ENCODE measurements at places on chromosomes 4 and X. TPM values are rescaled to one million over a fixed set of nuclear protein-coding genes. Genes with fewer than 3 reads are reported as not detected.

DNA sequence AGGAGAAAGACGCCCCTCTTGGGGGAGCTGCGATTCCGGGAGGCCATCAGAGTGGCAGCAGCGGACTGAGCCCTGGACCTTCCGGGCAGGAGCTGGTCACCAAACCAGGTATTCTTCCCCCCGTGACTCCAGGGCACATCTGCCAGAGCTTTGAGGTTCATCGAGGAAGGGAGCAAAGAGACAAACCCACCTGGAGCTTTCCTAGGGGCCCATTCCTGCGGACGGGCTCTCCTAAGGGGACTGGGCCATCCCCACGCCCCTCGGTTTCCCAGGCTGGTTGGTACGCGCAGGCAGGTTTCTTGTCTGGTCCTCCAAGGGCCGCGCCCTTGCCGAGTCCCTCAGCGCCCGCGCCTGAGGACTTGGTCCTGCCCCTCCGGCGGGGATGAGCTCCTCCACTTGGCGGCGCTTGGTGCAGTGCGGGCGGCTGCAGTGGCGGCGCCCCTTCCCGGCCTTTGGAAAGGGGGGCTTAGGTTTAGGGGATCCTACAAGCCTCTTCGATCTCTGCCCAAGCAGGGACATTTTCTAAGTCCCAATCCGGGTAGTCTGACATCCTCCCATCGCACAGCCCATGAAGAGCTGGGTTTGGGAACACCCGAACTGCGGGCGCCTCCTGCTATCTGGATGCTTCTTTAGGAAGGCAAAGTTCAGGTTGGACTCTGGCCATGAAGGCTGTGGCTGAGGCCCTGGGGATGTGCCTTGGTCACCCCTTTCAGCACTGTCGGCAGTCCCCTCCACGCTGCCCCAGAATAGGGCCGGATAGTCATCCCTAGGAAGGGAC, 538 bp downstream of the STBD1 start:
- ATAC-seq: peak; percentile 61

DNA sequence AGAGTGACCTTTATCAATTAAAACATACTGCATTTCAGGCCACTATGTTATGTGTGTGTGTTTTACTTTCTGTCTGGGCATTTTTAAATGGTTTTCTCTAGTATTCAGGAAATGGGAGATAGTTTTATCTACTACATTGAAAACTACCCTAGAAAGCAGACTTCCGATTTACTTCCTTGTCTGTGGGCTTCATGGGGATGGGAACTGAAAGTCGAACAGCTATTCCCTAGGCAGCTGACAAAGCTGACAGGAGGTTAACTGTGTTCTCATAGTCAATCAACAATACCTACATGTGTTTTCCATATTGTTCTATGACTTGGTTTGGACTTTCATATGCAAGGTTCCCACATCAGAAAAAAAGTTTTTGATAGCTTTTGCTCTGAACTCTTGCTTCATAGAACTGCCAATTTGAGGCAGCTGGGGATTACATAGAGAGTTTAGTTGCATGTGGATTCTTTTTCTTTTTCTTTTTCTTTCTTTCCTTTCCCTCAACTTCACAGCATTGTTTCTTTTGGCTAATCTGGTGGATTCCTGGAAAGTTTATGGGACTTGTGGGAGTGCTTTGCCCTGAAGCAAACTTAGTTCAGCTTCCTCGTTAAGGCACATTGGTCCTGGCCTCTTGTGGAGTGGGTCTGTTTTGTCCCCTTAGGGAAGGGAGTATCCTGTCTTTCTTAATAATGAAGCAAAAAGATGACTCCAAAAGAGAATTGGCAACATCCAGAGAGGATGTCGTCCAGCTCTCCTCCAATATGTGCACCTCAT, 327.1 kb upstream of the GIMD1 start:
- no peak for ATAC-seq

Gene CDK16
- 80.7 TPM for total RNA-seq

DNA sequence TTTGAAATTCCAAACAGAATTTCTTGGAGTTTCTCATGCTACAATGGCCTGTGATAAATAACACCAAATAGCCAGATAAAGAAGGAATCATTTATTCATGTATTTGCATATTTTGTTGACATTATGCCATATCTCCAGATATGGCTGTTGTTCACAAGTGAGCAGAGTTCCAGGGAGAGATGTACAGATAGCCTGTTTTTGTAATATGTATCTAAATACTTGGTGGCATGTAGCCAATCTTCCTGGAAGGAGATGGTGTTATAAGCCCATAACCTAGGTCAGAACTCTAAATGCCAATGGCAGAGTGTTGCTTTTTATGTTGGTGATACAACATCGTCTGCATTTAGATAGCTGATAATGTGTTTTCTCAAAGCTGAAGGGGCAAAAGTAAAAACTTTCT, 292.2 kb downstream of the FBXO8 start:
- ATAC-seq: no peak

- ATAC-seq: no peak
Observed at GRCh38 chr4:56330691-56331090, 56.6 kb downstream of the AASDH start.
